Effector memory CD4-positive, alpha-beta T cell (primary cell): ENCODE measurements at places on chromosomes 2 and 18.

DNA sequence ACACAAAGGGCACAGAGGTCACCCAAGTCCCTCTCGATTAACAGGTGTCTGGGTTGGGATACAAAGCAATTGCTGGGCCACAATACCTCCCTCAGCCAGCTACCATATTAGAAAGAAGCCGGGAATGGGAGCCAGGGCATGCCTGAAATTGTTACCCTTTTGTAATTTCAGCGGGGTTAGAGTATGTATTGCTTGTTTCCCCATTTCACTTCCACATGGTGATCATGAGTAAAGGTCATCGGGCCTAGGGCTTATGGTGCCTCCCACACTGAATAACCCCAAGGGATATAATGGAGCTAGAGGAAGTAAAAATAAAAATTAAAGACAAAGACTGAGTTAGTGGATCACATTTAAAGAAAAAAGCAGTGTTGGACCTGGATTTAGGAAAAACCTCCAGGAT is 437.2 kb upstream of the KLHL29 start:
- DNase-seq, result no peak

- no peak for DNase-seq
Measured at GRCh38 chr2:64697297-64698176, 43.8 kb upstream of the SERTAD2 start.

DNA sequence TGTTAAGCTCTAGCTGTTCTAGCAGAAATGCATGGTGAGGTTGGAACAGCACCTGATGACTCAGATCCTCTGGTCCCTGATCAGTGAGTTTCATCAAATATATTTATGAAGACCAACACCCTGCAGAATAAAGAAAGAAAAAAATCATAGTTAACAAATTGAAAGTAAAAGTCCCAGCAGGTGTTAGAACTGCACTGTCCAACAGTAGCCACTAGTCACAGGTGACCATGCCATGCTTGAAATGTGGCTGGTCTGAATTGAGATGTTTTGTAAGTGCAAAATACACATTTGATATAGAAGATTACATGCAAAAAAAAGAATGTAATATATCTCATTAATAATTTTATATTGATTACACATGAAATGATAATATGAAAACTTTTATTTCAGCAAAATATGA is 1010.7 kb upstream of the ZEB2 start:
- no peak for DNase-seq

GRCh38 chr18:32040936-32041335 is 22.3 kb downstream of the RNF125 start:
- peak; percentile 51 for DNase-seq

- no peak for DNase-seq
Measured at GRCh38 chr2:128303095-128303791, 15.4 kb downstream of the HS6ST1 start.

- no peak for DNase-seq
Measured at GRCh38 chr2:200863782-200864175, 679 bp downstream of the CLK1 start.

DNA sequence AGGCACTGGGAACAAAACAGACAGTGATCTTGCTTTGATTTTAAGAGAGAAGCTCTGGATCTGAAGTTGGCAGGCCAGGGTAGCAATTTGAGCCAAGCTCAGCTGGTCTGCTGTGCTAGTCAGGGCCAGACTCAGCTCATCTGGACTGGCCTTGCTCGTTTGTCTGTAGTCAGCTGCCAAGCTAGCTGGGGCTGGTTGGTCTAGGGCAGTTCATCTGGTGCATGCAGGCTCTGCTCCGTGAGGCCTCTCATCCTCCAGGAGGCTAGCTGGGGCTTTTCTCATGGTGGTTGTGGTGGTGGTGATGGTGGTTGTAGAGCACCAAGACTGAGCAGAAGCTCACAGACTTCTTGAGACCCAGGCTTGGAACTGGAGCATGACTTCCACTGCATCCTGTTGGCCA is 10.3 kb downstream of the FBLN7 start:
- no peak for DNase-seq

DNA sequence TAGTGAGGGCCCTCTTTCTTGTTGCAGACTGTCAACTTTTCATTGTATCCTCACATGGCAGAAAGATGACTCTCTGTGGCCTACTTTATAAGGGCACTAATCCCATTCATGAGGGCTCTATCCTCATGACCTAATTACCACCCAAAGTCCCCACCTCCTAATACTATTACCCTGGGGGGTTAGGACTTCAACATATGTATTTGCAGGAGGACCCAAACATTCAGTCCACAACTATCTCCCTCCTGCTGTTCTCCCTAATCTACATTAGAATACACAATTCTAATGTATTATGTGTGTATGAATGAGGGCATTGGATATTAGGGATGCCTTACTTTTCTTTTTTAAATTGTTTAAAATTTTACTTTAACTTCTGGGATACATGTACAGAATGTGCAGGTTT is 246.0 kb upstream of the TANK start:
- no peak for DNase-seq
